ENCODE measurements at places on chromosomes 4 and X.

- peak; percentile 95 for DNase-seq
Measured at GRCh38 chr4:15779306-15779705, 1.2 kb downstream of the CD38 start.

GRCh38 chr4:170058826-170059225 is 30.9 kb downstream of the AADAT start:
- no peak for DNase-seq

DNA sequence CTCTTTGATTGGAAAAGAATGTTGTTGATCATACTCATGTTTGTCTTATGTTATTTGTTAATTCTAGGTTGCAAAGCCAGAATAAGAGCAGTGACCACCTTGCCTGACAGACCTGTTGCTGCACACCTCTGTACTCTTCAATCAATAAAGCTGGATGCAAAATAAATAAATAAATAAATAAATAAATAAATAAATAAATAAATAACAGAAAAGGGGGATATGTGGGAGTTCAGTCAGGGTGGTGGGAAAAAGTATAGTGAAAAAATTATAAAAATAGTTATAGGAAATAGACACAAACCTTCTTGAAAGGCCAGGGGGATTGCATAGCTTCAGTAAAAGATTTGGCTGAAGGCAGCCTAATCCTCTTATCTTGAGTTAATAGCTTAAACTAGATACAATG is 51.3 kb downstream of the TENT5D start:
- DNase-seq, result no peak

- DNase-seq, result no peak
Measured at GRCh38 chr4:95059663-95060062, 301.9 kb downstream of the BMPR1B start.

GRCh38 chr4:7384003-7384928 is 50.5 kb downstream of the PSAPL1 start:
- no peak for DNase-seq

All from inflammatory macrophage treated with lipopolysaccharide for 4 hours (primary cell).